ENCODE measurements at places on chromosomes 7 and 10.

- DNase-seq: no peak
Observed at GRCh38 chr10:43411536-43411935, 2.5 kb upstream of the HNRNPF start.

GRCh38 chr10:35940141-35941041 lies 298.3 kb upstream of the FZD8 start:
- DNase-seq: no peak

- DNase-seq: no peak
Observed at GRCh38 chr10:97372233-97372875, 28.8 kb downstream of the RRP12 start.

DNA sequence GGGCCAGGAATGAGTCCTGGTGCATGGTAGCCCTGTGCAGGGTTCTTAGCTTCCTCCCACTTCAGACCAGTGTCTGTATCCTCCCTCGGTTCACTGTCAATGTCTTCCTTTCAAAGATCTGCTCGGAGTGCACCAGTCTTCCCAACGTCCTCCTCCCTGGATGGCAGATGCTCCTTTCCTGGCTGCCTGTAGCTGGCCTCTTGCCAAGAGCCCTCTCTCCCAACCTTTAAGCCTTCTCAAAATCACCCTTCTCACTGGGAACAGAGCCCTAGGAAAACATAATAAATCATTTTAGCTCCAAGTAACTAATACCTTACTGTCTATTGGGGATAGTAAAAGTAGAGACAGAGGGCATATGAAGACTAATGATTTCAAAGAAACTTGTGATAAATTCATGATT lies 490.6 kb downstream of the CCSER2 start:
- DNase-seq: no peak

DNA sequence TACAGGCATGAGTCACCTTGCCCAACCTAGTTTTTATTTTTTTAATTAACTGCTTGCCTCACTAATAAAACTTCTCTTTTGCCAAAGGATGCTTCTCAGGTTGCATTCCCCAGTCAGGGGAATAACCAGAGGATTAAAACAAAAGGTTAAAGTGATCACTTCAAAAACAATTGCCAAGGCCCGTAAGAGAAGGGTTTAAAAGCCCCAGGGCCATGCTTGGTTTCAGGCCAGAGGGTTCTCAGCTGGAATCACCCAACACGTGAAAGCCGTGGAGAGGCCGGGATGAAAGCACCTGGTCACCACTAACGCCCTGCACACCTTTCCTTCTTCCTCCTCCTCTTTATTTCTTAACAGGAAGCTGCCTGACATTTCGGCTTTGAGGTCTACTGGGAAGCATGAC lies 587.5 kb downstream of the PTPRN2 start:
- no peak for DNase-seq

DNA sequence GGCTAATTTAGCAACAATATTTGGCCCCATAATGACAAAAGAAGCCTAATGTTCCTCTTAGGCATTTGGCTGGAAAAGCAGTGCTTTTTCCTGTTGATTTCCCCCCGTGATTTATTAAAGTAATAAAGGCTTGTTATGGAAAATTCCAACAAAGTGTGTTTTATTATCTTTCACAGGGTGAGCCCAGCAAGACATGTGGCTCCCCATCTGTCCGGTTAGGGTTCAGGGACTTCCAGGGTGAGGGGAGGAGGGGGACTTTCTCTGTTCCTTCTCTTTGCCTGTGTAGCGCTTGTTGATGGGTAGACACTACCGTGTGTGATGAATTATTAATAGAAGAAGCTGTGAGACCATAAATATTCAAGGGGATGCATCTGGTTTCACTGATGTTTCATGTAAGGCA lies 39.0 kb downstream of the HTR5A start:
- DNase-seq: no peak
